ENCODE measurements at places on chromosomes 1 and 21.

GRCh38 chr1:246769306-246769705 lies 45.1 kb downstream of the SCCPDH start:
- no peak for DNase-seq

- no peak for DNase-seq
Measured at GRCh38 chr21:29658177-29658933, 281.4 kb downstream of the GRIK1 start.

- no peak for DNase-seq
Measured at GRCh38 chr21:18477043-18477442, 73.5 kb upstream of the TMPRSS15 start.

DNA sequence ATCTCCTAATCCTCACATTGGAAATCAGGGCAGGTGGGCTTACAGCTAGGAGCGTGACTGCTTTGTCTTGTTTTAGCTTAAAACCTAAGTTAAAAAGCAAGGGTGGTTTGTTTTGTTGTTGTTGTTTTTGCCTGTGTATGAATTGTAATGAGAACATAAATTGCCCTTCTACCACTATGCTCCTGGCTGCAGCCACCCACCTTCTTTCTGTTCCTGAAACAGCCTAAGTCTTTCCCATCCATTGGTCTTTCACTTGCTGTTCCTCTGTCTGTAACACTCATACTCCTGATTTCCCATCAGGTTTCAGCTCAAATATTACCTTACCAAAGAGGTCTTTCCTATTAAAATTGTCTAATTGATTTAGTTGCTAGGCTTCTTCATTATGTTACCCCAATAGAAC lies 604 bp upstream of the TMEM79 start:
- DNase-seq: no peak

DNA sequence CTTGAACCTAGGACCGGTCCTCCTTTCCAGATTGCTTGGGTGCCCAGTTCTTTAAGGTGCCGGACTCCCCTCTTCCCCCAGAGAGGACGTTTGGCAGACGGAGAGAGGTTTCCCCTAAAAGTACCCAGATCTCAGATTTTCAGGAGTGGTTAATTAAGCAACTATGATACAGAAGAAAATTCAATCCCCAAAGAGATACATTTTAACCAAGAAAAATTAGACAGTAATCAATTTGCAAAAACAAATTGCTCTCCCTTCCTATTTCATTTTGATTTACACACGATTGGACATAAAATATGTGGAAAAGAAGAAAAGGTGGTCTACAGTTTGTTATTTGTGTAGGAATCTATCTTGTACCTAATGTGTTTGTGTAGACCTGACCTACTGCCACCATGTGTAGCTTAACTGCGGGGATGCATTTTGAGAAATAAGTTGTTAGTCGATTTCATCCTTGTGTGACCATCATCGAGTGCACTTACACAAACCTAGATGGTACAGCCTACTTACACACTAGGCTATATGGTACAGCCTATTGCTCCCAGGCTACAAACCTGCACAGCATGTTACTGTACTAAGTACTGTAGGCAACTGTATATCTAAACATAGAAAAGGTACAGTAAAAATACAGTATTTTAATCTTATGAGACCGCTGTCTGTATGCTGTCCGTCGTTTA lies 755 bp downstream of the RPAP2 start:
- DNase-seq: no peak

GRCh38 chr21:44405091-44405947 lies 50.0 kb upstream of the LRRC3 start:
- DNase-seq: no peak

Measured in islet precursor cell (in vitro differentiated cells).